ENCODE measurements at places on chromosomes 5 and 9. TPM values are rescaled to one million over a fixed set of nuclear protein-coding genes. Genes with fewer than 3 reads are reported as not detected.

SHISAL2B gene
- not detected for total RNA-seq

- no peak for DNase-seq
Observed at GRCh38 chr5:132466433-132467286, 23.9 kb downstream of the IRF1 start.

KIF12 gene
- not detected for total RNA-seq

- no peak for DNase-seq
Observed at GRCh38 chr5:59037941-59038797, 455.3 kb downstream of the RAB3C start.

DNA sequence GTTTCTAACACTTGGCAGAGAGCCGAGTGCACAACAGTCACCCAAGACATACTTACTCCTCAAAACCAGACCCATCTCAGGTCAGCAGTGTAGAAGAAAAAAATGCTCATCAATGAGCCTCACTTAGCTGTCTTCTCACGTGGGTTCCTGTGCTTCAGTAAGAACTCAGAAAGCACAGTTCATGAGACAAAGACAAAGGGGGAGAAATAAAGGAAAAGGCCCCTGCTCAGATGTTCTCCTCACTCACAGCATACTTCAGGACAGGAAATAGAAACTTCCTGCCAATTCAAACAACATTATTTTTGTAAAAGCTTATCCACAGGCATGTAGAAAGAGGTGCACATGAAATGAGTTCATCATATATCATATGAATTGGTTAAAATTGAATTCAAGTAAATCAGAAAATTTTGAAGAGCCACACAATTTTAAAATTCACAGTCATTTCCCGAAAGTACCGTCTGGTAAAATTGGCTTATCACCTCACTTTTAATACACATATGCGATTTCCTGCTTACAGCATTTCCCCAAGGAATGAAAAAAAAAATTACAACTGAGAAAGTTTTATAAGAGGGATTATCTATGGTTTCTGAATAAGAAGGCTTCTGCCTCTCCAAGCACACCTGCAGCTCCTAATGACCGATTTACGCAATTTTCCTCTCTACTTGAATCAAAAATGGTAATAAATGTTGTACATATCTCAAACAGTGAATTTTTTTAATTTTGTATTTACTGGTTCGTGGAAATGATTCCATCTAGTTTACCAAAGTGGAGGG, 328.3 kb downstream of the TMEM167A start:
- DNase-seq = peak; percentile 10

C1QTNF2 gene
- total RNA-seq = under 0.01 TPM
